ENCODE measurements at places on chromosomes 1 and 21. TPM values are rescaled to one million over a fixed set of nuclear protein-coding genes. Genes with fewer than 3 reads are reported as not detected.

- no peak for DNase-seq
Measured at GRCh38 chr1:196056966-196057365, 551.3 kb downstream of the KCNT2 start.

Gene TMEM125
- 17.1 TPM for polyA plus RNA-seq

GRCh38 chr21:42039470-42039901 is 29.3 kb upstream of the ZBTB21 start:
- DNase-seq = no peak

Gene TRIM17
- polyA plus RNA-seq = 7.7 TPM

GRCh38 chr21:44063151-44063912 is 43.9 kb upstream of the PWP2 start:
- DNase-seq = no peak

Gene ZMYM4
- 64.0 TPM for polyA plus RNA-seq

- DNase-seq = no peak
Measured at GRCh38 chr1:234253732-234254131, 119.5 kb upstream of the COA6 start.

GRCh38 chr1:179776831-179777230 is 33.7 kb downstream of the FAM163A start:
- no peak for DNase-seq

DNA sequence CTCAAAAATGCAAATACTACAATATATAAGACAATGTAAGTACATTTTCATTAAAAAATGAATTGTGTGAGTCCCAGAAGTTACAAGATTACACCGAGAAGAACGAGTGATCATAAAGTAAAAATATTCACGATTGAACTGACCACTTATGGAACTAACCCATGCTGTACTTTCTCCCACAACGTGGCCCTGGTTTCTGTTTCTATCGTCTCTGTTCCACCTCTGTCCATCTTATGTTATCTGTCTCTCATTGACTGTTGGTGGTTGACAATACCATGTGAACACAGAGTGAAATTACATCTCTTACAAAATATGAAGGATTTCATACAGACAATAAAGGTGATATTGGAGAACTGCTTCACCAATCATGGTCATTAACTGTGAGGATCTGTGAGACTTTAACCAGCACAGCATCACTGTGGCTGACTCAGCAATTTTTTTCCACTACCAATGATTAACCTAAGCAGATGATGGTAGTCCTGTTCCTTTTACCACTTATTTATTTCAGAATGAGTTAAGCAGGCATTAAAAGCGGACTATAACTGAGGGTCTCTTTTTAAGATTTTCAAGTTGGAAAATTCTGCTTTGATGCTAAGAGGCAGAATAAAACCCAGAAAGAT is 165.1 kb downstream of the TGFB2 start:
- DNase-seq = no peak

Gene ACTL8
- polyA plus RNA-seq = not detected

DNA sequence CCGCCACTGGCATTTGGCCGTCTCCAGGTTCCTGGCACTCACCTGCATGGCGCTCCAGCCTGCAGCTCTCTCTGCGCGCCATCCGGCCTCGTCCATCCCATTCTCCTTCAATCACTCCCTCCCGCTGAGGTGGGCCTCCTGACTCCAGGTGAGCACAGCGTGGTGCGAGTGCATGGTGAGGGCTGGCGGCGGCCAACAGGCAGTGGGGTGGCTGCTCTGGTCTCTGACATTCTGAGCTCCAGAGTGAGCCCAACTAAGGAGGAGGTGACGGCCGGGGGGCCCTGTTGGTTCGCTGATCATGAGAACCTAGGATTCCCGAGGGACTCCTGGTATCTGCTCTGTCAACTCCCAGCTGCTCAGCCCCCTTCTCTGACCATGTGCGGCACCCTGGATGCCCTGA is 130.4 kb downstream of the AJAP1 start:
- no peak for DNase-seq

Gene HSD11B1
- polyA plus RNA-seq = 0.32 TPM

Gene NR5A2
- 2.5 TPM for polyA plus RNA-seq

DNA sequence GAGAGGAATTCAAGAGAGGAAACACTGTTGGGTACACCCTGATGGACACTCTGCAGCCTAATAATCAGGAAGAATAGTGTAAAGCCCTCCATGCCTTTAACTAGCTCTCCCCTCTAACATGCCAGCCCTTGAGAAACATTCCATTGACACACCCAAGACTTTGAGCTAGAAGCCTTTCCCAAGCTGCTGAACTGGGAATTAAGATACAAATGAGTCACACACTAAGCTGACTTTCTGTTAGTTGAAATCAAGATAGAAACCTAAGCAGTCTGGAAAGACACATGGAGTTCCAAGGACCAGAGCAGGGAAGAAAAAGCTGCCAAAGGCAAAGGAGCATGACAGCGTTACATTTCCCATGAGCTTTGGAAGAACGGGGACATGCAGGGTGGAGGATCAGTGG is 380.8 kb downstream of the NPHP4 start:
- DNase-seq = no peak

GRCh38 chr1:99820546-99820945 is 29.6 kb upstream of the AGL start:
- DNase-seq = no peak

DNA sequence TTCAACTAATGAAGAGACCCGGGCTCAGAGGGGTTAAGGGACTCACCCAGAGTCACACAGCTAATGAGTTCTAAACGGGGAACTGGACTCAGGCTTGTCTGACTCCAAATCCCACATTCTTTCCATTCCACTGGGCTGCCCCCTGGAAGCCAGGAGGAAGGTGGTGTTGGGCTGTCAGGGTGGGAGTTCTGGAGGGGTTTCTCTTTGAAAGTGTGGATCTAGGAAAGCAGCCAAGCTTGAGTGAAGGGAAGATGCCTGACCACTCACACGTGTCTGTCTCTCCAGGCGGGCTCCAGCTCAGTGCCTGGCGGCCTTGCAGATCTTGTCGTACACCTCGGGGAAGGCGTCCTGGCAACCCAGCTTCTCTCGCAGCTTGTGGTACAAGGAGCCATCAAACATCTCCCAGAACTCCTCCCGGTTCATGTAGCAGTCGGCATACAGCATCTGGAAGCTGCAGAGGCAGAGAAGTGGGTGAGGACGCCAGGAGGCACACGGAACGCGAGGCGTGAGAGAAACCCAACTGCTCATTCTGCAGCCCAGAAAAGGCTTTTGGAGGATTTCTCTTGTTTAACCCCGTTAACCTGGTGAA is 35.0 kb downstream of the DHCR24 start:
- no peak for DNase-seq

Gene CD5L
- not detected for polyA plus RNA-seq

DNA sequence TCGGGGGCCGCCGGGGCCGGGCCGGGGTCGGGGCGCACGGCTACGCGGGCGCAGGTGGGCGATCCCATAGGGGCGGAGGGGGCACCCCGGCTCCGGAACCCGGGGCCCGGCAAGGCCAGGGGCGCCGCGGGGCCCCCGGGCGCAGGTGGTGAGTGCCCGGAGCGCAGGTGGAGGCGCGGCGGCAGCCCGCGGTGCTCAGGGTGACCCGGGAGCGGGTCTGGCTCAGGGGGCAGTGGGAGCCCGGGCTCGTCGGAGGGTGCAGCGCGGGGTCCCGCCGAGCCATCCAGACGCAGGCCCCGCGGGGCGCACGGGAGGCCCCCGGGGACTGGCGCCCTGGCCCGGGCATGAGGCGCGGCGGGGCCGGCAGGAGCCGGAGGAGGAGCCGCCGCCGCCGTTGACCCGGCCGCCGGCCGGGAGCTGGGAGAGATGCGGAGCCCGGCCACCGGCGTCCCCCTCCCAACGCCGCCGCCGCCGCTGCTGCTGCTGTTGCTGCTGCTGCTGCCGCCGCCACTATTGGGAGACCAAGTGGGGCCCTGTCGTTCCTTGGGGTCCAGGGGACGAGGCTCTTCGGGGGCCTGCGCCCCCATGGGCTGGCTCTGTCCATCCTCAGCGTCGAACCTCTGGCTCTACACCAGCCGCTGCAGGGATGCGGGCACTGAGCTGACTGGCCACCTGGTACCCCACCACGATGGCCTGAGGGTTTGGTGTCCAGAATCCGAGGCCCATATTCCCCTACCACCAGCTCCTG is 489 bp downstream of the CELSR2 start:
- DNase-seq = no peak

All from right renal pelvis (tissue), 4 donors.